ENCODE measurements at places on chromosomes 5 and 9.

DNA sequence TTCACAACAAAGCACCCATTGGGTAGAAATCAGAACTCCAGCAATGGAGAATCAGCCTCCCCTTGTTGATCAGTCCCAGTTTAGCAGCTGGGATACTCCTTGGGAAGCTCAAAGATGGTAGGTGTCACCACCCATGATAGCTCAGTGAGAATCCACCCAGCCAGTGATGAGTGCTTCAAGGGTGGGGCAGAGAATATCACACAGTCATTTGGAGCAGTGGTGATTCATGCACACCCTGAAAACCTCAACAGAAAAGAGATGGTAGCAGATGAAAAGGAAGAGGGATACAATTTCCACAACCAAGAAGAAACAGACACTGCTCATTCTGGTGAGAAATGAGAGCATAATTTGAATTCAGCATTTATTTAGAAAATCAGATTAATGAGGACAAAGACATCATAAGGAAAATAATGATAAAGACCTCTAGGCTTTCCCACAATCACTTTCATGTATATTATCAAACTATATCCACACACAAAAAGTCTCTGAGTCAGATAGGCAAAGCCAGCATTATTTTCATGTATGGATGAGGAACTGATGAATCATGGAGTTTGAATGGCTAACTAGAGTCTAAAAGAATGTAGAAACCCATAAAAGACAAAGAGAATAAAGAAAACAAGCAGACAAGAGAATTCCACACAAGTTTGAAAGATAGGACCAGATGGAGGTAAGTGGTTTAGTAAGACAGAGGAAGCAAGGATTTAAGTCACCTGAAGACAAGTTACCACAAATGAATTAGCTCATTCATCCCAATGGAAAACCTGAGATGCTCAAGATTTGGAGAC lies 82.9 kb downstream of the FEM1C start:
- DNase-seq = no peak

GRCh38 chr5:176781054-176781375 lies 29.3 kb upstream of the UNC5A start:
- DNase-seq = no peak

DNA sequence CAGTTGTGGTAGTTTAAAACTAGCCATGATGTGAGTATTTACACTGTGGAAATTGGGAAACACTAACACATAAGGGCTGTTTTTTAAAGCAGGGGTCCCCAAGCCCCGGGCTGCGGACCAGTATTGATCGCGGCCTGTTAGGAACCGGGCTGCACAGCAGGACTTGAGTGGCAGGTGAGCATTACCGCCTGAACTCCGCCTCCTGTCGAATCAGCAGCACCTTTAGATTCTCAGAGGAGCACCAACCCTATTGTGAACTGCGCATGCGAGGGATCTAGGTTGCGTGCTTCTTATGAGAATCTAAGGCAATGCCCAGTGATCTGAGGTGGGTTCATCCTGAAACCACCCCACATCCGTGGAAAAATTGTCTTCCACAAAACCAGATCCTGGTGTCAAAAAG lies 127.8 kb downstream of the PCSK5 start:
- no peak for DNase-seq

DNA sequence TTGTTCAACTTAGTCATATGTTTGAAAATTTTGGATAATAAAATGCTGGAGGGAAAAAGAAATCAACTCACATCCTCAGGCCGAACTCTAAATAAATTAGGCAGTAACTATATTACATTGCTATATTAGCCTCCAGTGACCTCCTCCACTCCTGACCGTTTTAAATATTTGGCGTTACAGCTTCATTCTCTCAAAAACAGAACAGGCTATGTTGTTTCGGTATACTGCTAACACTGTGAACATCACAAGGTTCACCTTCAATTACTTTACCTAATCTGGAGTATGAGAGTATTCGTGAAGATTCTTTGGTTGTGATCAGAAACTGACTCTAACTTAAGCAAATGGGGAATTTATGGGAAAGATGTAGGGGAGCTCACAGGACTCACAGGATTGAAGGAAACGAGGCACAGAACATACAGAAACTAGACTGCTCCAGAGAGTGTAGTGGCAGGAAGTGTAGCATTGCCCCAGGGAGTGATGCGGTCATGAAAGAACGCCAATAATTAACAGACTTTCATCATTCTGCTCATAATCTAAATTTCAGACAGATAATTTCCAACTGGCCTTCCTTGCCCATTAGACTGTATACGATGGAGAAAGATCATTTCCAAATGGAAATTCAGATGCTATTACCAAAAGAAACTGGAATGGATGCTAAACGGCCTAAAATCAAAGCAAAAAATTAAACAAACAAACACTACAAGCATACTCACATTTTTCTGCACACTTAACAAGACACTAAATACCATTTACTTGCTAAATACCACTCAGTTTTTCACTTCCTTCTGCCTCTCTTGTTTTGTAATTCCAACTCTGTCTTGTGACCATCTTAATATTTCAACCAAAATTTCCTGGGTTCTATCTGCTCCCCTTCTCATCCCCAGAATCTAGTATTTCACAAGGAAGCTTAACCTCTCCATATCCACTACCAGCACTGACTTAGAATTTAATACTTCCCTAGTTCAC lies 110.1 kb upstream of the LPAR1 start:
- no peak for DNase-seq

DNA sequence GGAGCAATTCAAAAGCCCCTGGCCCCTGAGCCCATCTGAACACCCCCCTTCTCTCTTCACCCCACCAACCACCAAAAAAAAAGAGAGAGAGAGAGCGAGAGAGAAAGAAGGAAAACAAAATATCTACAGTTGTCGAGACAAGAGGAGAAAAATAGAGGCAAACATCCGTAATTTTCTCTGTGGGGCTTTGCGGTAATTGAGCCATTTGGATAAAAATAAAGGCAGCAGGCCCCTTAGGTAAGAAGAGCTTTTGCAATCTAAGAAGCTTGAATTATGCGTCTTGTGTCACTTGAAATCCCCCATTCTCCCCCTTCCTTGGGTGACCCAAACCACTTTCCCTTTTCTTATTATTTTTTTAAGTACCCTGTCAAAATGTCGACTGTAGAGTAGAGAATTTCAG lies 35.5 kb upstream of the FUBP3 start:
- no peak for DNase-seq

GRCh38 chr5:116719106-116719505 lies 144.5 kb upstream of the SEMA6A start:
- no peak for DNase-seq

- no peak for DNase-seq
These were observed 548.6 kb upstream of the TLE4 start for GRCh38 chr9:79023134-79023580.

DNA sequence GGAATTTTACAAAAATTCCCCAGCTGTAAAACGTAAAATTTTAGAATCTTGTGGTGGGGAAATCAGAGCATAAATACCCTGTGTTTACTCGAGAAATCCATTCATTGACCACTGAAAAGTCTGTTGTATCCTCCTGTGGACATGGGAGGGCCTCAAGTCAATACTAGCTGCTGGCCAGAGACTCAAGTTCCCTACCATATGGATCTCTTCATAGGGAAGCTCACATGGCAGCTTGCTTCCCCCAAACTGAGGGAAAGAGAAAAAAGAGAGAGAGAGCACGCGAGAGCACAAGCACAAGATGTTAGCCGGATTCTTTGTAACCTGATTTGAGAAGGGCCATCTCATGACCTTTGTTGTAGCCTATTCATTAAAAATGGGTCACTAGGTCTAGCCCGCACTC lies 591.9 kb downstream of the LRRC70 start:
- DNase-seq = no peak

DNA sequence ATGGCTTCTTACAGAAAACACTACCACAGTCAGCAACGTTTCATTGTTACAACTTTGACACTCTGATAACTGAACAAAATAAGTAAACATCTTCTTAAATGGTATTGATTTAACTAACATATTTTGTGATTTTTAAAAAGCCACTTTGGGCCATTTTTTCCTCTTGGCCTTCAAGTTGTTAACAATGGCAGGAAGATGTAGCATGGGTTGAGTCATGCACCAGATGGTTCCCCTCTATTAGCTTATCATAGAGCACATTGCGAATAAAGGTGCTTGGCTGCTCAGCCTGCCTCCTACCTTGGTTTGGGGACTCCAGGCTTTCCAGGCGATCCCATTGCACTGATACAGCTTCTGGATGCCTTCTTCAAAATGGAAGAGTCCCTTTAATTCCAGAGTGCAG lies 24.1 kb upstream of the CER1 start:
- DNase-seq = no peak

GRCh38 chr5:168765551-168766425 lies 186.6 kb upstream of the PANK3 start:
- DNase-seq = no peak

- DNase-seq = no peak
These were observed 21.8 kb upstream of the CEP72 start for GRCh38 chr5:590346-590745.

DNA sequence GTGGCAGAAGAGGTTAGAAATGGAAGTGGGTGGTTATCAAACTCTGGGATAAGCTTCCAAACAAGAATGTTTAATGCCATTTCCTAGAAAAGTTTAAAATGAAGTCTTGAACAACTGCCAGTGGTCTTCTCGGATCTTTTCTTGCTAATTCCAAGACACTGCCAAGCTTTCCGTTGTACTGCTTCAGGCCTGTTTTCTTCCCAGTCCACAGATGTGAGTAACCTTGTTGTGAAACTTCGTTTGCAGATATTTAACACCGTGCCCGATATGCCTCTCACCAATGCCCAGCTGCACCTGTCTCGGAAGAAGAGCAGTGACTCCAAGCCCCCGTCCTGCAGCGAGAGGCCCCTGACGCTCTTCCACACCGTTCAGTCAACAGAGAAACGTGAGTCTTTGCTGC lies 269.8 kb downstream of the NR3C1 start:
- no peak for DNase-seq

GRCh38 chr9:37198039-37198729 lies 77.8 kb downstream of the ZCCHC7 start:
- no peak for DNase-seq

GRCh38 chr5:138990986-138991590 lies 116.0 kb upstream of the LRRTM2 start:
- no peak for DNase-seq

GRCh38 chr9:19660019-19660418 lies 128.8 kb downstream of the SLC24A2 start:
- DNase-seq = no peak

GRCh38 chr9:123327697-123328100 lies 28.3 kb upstream of the CRB2 start:
- DNase-seq = no peak

- DNase-seq = no peak
These were observed 155.6 kb downstream of the ARHGAP26 start for GRCh38 chr5:142925795-142926194.

DNA sequence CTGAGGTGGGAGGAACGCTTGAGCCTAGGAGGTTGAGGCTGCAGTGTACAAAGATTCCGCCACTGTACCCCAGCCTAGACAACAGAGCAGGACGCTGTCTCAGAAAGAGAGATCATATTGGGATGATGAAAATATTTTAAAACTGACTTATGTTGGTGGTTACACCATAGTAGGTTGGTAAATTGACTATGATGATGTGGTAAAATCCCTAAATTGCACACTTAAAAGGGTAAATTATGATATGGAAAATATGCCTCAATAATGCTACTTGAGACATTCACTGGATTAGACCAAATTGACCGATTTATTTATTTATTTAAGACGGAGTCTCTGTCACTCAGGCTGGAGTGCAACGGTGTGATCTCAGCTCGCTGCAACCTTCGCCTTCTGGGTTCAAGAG lies 21.9 kb upstream of the TOR1B start:
- no peak for DNase-seq

GRCh38 chr9:96331236-96331947 lies 29.4 kb upstream of the HSD17B3 start:
- DNase-seq = no peak

DNA sequence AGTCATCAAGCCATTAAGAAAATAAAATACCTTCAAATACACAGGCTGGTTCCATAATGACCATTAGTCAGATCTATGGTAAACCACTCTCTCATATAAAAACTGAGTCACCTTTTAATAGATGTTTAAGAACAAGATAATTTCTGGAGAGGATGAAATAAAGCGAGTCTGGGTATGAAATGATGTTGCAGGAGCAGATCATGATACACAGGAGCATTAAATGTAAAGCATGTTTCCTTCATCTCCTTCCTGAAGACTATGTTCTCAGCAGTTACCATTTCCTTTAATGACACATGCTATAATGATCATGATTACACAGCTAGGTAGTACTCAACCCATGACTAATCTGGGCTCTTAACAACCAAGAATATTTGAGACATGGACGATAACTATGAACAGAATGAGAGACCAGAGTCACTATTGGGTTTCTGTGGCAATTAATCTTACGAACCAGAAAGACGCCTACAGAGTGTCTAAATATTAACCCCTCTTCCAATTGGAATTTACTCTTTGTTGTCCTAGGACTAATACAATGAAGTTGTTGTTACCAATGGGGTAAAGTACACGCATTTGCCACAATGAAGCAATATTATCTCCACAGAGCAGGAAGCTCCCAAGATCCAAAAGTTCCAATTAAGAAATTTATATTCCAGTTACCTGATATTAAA lies 105.6 kb downstream of the NR6A1 start:
- DNase-seq = no peak

- no peak for DNase-seq
These were observed 3.6 kb upstream of the AGPAT2 start for GRCh38 chr9:136690806-136691261.

- DNase-seq = no peak
These were observed 311.8 kb upstream of the CDH12 start for GRCh38 chr5:23164971-23165370.

GRCh38 chr9:137178201-137178938 lies 6.5 kb upstream of the TMEM210 start:
- no peak for DNase-seq

GRCh38 chr5:127683008-127683407 lies 20.2 kb upstream of the CCDC192 start:
- no peak for DNase-seq

- DNase-seq = no peak
These were observed 2.5 kb downstream of the TNPO1 start for GRCh38 chr5:72818866-72819534.

DNA sequence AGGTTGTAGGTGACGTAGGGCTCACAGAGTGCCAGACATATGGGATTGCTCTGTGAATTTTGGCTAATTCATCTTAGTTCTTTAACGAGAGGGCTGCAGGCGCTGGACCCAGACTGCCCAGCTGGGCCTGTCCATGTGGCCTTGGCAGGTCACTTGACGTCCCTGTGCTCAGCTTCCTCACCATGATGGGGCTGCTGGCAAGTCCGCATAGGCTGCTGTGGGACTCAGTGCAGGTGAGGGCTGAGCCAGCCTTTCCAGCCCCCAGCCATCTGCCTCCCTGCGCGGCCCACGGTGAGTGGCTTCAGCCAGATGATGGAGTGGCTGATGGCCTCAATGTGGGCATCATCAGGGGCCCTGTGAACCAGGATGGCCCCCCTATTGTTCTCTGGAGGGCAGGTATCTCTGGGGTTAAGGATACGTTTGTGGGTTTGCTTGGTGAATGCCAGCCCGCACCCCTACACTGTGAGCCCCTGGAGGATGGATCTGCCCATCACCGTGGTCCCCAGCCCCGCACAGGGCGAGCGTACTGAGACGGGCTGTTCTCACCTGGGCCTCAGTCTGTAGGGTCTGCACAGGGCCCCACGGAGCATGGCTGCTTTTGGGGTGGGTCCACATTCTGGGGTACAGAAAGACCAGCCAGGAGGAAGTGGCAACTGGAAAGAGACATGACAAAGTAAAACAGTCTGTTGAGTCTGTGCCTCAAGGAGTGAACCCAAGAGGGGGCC lies 3.7 kb downstream of the CARD19 start:
- DNase-seq = no peak
